GDM1 (cell line): ENCODE measurements at places on chromosomes 5 and 9.
A peak's percentile ranks its signal among the peaks of the same experiment; 100 is the strongest.

GRCh38 chr5:77644371-77645157 is 6.1 kb upstream of the OTP start:
- no peak for DNase-seq

- no peak for DNase-seq
Observed at GRCh38 chr5:14842117-14842516, 29.5 kb downstream of the ANKH start.

DNA sequence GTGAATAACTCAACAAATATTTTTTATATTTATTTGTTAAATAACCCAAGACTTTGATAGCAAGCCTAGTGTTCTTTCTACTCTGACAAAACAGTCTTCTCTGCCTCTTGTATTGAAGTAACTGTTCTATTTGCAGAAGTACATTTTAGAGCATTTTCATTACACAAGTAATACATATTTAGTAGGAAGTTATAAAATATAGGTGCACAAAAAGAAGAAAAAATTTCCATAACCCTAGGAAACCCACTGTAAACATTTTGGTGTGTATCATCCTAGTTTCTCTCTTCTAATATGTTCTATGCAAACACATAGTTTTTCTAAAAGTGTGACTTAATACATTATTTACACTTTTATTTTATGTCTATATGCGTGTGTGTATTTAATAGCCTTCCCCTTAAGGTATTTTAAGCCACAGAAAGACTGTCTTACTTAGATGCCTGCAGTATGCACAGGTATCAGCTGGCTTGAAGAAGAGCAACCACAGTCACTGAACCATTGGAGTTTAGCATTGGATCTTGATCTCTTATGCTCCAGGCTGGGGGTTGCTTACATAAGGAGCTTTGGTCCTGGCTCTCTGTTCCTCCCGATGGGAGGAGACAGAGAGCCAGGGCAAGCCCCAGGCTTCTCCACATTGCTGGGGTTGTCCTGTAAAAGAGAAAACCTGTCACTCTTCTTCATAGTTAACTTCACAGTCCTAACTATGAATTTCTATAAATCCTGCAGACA is 3.8 kb downstream of the SELENOP start:
- DNase-seq, result no peak

GRCh38 chr5:96219580-96220281 is 213.3 kb downstream of the PCSK1 start:
- no peak for DNase-seq

DNA sequence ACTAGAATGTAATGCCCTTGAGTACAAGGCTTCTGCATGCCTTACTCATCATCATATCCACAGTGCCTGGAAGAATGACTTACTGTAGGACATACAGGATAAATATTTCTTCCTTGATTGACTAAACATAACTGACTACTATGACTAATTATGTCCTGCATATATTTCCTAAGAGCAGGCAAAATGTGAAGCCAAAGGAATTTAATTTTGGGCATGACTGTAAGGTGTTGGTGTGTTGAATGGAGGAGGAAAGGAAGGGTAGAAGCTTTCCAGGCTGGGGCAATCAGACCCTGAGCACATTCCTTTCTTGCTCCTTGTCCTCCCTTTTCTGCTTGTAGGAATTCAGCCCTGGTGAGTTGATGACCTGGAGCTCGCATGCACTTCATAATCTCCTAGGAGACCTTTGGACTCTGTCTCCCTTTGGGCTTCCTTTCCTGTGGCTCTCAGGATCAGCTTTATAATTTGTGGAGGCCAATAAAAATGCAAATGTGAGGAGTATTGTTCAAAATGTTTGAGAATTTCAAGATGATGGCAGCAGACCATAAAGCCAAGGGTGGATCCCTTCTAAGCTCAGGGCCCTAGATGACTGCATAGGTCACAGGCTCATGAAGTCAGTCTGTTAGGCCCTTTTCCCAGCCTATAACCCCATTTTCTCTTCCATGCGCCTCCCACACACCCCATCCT is 174.0 kb downstream of the HMHB1 start:
- DNase-seq, result no peak

DNA sequence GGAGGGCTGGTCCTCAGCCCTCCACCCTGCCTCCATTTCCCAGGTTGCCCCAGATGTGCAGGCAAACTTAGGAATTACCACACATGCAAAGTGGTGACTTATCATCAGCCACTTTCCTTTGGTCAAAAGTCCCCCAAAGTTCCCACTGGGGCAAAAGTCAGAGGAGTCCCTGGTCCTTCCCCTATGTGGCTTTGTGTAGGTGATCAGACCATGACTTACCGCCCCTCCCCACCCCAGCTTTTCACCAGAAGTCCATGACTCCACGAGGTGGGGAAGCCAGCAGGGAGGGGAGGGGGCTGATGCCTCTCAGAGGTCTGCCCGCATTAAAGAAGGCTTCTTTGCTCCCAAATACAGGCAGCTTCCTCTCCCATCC is 5.8 kb downstream of the TRAF1 start:
- DNase-seq, result no peak

DNA sequence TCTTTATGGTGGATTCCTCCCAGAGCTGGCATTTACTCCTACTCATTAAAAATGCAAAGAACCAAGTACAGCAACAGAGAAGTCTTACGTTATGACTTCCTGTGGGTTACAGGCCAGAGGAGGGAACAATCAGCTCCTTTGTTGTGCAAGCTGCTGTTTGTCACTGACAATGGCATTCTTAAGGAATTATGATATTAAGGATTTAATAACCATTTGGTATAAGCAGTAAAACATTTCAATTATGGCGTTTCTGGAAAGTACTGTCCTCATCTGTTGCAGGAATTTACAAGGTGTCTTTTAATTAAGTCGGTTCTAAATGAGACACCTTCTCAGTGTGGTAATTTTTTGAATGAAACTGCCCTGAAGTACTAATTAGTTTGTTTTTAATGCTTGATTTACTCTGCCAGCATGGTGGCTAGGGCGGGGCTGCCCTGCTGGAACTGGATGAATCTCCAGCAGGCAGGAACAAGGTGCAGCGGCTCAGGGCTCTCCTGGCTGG is 49.1 kb upstream of the VDAC1 start:
- DNase-seq, result no peak

DNA sequence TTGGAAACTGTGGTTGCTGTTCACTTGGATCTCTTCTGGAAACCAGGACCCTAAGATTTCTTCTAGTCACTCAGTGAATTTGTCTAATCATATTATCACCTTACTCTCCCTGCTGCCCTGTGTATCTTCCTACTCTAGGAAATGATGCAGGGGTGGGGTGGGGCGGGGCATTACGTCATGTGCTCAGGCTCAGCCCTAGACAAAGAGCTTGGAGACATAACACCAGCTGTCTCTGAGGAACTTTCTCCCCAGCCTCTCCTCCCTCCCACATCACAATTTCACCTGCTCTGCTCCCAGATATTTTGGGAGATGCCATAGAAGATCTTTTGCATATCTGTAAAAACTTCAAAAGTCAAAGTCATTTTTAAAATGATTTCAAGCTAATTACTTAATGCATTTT is 470.4 kb downstream of the ZSWIM6 start:
- DNase-seq, result no peak

DNA sequence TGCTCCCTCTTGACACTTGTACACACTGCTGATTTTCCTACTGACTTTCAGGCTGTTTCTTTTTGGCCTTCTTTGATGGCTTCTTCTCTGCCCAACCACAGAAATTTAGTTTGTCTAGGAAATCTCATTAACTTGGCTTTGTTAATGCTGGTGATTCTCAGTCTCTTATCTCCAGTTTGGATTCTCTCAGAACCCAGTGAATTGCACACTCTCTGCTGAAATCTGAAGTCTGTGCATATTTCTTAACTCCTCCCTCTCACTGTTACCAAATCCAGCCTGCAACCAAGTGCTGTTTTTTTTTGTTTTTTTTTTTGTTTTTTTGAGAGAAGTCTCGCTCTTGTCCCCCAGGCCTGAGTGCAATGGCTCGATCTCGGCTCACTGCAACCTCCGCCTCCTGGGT is 117.2 kb downstream of the CDC42SE2 start:
- no peak for DNase-seq

DNA sequence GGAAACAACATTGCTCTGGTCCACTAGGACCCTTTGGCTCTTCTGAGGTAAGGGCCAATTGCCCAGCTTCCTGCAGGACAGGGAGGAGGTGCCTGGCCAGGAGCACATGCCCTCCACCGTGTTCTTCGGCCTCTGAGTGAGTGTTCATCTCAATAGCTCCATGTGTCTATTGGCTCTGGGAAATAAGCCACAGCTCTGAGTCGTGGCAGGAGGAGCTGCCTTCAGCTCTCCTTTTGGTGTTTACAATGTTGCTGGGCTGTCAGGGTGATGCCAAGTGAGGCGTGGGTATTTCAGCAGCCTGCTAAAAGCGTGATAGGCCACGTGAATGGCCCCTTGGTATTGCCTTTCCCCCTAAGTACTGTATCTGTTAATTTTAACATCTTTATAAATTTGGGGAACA is 26.6 kb downstream of the GADD45G start:
- DNase-seq, result no peak

DNA sequence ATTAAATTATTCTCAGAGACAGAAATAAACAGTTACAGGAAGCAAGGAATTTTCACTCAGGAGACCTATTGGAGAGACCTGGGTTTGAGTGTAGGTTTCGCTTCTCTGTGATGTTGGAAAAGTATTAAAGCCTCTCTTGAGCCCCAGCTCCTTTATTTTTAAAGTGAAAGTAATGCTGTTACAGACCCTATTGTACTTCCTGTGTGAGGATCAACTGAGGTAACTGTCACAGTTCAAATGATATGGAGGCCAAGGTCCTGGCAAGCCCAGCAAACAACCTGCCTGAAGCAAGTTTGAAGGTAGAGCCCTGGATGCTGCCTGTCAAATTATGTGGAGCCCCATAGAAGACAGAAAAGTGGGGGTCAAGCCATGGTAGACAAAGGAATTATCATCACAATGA is 7.9 kb upstream of the HACD4 start:
- no peak for DNase-seq

DNA sequence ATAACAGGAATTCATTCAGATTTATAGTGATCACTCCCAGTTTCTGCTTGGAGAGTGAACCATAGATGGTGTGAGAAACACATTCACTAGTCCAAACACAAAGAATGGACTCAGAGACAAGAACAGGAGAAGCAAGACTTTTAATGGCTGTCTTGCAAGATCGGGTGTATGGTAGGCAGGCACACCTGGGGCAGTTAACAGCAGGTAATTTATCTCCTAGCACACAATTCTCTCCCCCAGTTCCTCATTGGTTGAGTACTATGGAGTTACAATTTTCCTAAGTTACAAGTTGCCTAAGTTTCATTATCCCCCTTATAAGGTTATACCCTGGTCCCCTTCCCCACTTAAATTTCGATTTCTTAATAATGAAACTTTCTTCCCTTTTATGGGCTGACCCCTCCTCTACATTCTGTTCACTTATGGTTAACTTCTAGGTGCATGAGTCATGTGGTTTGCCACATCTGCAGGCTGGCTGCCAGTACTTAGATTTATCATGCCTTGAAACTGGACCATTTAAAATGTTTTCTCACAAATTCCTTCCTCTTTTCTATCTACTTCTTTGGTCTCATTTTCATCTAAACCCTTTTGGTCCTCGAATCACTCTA is 623.3 kb downstream of the HINT1 start:
- DNase-seq, result no peak

- DNase-seq, result no peak
Observed at GRCh38 chr5:93336330-93337110, 244.5 kb downstream of the NR2F1-AS1 start.

DNA sequence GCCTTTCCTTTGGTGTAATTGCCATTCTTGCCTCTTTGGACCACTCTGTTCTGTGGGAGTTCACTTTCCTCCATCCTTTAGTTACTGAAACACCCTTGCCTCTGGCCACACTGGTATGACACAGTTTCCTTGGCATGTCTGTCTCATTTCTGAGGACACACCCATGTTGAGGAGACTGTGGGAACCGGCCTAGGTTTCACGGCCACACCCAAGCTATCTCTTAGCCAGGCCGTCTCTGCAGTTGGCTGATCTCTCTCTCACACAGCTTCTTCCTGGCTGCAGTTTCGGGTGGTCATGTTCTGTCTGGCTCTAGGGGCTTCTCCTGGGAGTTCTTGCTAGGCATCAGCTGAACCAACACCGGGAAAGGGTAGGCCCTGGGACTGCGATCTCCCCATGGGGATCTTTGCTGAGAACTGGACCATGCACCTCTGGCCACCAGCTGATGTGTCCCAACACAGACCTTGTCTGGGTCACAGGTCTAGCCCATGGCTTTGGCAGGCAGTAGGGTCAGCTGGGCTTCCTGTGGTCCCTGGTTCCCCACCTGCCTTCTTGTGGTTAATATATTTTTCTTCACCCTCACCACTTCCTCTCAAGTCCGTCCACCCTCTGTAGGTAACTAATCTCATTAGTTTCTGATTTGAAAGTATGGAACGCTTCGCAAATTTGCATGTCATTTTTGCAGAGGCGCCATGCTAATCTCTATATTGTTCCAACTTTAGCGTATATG is 24.9 kb downstream of the ARHGEF37 start:
- DNase-seq, result no peak

GRCh38 chr5:14464096-14464495 is 117.5 kb upstream of the OTULINL start:
- DNase-seq, result no peak

- no peak for DNase-seq
Observed at GRCh38 chr9:79166005-79166404, 405.8 kb upstream of the TLE4 start.

DNA sequence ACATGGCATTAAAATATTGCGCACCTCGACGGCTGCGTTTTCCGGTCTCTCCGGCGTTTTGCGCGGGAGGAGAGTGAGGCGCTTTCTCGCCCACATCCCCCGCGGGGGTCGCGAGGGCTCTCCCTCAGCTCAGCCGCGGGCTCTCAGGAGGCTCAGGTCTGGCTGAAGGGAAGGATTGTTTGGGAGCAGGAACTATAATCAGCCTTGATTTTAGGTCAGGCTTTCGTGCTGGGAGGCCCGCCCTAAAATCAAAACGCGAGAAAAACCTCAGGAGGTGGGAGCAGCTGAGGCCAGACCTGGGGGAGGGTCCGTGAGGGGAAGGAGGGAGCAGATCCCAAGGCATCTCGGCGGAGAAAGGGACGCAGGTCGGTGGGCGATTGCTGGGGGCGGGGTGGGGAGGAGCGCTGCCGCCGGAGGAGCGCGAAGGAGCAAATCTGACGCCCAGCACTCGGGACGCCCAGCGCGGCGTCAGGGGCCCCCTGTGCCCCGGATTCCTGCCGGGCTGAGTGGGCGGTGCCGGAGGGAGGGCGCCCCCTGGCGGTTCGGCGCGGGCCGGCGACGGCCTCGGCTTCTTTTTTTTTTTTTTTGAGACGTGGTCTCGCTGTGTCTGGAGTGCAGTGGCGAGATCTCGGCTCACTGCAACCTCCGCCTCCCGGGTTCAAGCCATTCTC is 18.7 kb upstream of the RNF130 start:
- peak; percentile 45 for DNase-seq

GRCh38 chr5:2998106-2998505 is 246.6 kb upstream of the IRX2 start:
- DNase-seq, result no peak

GRCh38 chr5:132830436-132831094 is at the start of gene SHROOM1:
SHROOM1 (minus strand) TSS chr5:132830647; CDS start chr5:132826140, 4,507 bp downstream.
- DNase-seq, result no peak
